Dermis blood vessel endothelial cell (primary cell): ENCODE measurements at places on chromosomes 12 and 14.

- DNase-seq = peak; percentile 70
These were observed 61.9 kb upstream of the MAX start for GRCh38 chr14:65164068-65164824.

DNA sequence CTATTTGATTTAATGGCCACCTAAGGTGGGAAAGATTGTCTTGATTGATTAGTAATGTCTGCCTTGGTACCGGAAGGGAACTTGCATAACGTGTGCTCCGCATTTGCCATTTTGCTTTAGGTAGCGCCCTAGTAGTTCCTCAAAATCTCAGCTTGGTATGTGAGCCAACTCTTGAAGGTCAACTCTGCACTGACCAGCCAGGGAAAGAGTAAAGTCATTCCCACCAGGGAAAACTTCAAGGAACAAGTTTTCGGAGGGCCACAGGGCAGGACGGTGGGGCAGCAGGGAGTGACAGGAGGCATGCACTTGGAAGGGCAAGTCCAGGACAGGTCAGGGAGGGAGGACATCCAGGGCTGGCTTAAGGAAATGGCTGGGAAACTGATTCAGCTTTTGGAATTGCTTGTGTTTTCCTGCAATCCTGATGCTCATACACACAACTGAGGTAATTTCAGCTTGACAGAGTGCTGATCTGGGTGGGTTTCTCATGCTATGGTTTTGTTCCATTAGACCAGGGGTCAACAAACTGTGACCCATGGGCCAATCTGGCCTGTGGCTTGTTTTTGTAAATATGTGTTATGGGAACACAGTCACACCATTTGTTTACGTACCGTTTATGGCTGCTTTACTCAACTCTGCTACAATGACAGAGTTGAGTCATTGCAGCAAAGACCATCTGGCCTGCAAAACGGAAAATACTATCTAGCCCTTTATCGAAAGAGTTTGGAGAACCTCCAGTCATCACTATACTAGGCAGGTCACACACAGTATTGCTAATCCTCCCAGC is 184.5 kb downstream of the RBM19 start:
- peak; percentile 57 for DNase-seq

GRCh38 chr12:31230004-31230403 is 95.9 kb downstream of the SINHCAF start:
- no peak for DNase-seq

DNA sequence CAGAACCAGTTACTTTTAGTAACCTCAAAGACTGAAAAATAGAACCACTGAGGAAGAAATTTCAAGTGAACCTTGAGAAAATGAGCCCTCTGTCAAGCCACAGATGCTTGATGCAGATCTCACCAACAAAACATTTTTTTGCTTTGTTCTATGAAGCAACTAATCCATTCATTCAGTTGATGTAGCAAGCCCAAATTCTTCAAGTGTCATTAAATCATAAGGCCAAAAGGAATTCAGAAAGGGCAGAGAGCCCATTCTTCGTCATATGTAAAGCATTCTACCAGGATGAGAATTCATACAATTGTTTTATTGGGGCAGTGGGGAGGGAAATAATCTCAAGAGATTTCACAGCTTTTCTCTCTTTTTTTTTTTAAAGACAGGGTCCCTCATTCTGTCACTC is 218.0 kb upstream of the RGS6 start:
- no peak for DNase-seq

- no peak for DNase-seq
These were observed 1.8 kb downstream of the PPP1R1A start for GRCh38 chr12:54586620-54587019.

DNA sequence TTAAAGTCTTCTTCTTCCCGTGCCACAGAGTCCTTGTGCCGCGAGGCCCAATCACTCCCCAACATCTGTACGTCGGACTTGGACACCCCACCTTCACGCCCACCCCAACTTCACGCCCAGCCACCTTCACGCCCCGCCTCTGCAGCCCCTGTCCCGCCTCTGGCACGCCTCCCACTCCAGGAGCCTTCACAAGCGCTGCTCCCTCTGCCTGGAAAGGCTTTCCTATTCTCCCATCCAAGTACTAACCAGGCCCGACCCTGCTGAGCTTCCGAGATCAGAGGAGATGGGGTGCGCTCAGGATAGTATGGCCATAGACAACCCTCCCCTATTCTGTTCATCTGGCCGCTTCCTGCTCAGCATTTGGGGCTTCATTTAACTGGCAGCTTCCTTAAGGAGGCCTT is 17.3 kb upstream of the EIF5 start:
- DNase-seq = no peak

DNA sequence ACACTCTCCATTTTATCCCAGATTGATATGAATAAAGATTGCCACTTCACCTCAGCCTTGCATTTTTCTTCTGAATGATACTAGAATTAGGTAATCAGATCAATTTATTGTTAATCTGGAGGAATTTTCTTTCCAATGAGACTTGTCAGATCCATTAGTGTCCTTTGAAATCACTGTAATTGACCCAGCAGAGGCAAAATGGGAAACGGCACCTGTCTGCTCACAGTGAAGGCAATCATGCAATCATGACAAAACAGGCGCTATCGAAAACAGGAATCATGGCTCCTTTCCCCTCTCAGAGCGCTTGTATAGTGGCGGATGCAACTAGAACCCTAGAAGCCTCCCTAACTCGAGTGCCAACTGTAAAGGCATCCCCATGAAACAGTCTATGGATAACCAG is 417.6 kb downstream of the GALC start:
- DNase-seq = no peak
